ENCODE measurements at places on chromosomes 13 and 19.

DNA sequence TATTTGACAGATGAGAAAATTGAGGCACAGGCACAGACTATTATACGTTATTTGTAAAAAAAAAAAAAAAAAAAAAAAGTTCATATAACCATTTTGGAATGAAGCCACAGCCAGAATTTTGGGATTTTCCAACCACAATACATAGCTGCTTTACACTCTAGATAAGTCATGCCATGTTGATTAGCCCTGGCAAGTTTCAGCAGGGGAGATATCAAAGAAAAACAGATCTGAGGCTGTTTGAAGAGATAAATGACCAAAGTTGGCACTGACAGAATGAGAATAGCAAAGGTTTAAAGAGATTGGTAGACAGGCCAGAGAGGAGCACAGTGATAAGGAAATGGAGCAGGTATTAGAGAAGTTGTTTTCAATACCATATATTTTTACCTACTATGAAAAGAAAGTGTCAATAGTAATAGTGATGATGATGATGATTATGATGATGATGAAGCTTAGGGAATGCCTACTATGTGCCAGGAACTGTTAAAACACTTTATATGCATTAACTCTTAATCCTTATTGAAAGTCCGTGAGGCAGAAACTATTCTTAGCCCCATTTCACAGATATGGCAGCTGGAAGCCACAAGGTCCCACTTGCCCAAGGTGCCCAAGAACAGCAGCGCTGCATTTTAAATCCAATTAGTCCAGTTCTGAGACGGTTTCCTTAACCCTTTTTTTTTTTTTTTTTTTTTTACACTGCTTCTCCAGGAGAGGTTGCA is 105.5 kb downstream of the MBNL2 start:
- no peak for DNase-seq

DNA sequence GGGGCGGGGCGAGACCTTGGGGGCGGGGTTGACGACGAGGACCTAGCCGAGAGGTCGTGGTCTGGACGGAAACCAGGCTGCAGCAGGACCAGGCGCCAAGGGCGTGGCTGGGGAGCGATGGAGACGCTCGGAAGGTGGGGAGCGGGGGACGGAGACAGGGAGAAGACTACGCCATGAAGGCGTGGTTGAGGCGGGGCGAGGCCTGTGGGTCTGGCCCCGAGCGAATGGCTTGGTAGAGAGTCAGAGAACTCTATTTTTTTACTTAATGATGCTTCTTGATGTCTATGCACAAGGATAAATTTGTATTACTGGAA is 674 bp upstream of the FBXL12 start:
- peak; percentile 95 for DNase-seq

DNA sequence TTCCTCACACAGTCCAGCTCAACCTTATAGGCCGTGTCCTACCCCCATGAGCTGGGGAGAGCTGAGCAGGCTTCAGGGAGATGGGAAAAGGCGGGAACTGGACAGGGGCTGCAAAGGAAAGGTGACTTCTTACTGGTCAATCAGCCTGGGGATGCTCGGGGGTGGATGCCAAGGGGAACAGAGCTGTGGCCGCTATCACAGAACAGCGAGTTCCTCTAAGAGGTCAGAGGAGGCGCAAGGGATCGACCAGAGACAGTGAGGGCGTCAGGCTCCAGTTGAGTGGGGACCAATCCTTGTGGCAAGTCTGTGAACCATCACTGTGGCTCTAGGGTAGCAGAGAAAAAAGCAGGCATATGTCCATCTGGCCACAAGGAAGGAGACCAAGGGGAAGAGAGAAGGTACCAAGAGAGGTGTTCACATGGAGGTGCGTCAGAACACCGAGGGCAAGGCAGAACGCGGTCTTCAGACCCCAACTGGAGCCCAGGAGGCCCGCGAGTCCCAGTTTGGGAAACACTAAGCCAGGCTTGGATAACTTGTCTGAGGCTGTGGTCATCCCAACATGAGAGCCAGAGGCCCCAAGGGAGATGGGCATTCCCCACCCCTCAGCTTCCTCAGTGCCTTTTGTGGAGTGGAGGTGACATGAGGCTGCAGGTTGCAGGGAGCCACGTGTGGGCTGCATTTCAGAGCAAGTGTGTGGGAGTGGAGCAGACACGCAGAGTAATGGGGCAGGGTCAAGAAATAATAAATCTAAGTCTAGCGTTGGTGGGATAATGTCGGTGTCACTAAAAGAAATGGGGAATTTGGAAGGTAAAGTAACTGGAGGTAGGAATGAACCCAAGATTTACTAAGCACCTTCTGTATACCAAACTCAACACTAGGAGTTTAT is 3.9 kb downstream of the F10 start:
- DNase-seq: no peak

DNA sequence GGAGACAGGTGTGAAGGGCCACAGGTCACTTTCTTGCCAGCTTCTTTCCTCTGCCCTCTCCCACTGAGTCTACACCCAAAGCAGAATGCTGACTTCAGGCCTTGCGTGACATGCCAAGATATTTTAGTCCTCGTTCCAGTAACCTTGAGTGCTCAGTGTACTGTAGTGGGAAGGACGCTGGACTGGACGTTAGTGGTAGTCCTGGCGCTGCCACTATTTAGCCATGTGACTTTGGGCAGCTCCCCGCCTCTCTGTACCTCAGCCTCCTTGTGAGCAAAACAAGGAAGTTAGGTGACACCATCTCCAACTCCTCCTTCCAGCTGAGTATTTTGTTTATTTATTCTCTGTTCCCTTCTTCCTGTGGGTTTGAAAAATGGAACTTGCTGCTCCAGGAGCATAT is 86.1 kb downstream of the FRY start:
- DNase-seq: no peak

GRCh38 chr19:2819540-2820111 is at the start of gene ZNF554:
TSS of gene ZNF554 (plus strand) at chr19:2819868. CDS start at chr19:2820072, 204 bp downstream.
- peak; percentile 99 for DNase-seq

DNA sequence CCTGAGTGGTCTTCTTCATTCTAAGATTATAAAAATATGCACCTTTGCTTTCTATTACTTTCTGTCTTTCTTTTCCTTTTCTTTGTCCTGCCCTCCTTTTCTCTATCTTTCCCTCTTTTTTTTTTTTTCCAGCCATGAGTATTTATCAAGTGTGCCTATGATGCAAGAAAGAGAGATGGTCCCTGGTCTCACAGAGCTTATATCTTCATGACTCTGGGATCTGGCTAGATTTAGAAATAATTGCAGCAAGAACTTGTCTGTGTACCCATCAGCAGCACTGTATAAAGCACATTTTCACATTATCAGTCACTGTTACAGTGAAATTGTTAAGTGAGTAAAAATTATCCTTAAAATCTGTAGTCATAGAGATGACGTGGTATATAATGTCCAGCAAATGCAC is 31.6 kb upstream of the GAS6 start:
- DNase-seq: no peak

GRCh38 chr13:86108334-86108733 is 309.1 kb upstream of the SLITRK6 start:
- no peak for DNase-seq

- DNase-seq: no peak
Measured at GRCh38 chr13:50449465-50449864, 394.0 kb downstream of the DLEU7 start.

DNA sequence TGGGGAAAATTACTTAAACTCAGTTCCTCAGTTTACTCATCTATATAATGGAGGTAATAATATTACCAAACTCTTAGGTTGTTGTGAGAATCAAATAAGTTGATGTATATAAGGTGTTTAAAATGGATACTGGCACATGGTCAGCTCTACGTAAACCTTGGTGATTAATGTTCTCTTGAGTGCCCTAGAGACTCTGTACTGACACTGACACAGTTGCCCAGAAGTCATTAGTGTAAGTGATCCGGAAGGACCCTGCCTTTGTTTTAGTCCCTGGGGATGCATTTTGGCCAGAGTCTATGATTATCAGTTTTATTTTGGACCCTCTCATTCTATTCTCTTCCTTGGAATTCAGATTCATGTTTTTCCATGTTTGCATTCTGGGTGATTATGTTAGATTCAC is 31.9 kb downstream of the CHST8 start:
- no peak for DNase-seq

DNA sequence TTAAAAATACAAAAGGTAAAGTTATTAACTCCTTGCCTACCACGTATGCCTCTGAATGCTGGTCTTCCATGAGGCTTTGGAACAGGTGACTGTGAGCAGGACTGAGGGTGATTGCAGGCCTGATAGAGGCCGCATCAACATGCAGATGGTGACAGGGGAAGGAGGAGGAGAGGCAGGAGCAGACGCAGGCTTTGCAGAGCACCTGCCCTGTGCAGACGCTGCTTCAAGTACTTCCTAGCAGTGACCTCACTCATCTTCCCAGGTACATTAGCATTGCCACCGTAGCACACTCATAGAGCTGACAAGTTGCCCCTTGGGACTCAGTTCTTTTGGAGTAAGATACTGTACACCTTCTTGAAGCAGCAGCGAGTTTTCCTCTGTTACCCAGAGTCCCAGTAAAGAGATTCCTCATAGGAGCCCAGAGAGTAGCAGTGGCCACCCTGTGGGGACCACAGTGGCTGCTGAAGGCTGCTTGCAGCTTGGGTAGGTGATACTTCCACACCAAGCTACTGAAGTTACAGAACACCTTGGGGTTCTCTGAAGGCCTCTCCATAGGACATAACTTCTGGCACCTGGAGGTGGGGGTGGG is 56.0 kb downstream of the ZNF536 start:
- DNase-seq: no peak

DNA sequence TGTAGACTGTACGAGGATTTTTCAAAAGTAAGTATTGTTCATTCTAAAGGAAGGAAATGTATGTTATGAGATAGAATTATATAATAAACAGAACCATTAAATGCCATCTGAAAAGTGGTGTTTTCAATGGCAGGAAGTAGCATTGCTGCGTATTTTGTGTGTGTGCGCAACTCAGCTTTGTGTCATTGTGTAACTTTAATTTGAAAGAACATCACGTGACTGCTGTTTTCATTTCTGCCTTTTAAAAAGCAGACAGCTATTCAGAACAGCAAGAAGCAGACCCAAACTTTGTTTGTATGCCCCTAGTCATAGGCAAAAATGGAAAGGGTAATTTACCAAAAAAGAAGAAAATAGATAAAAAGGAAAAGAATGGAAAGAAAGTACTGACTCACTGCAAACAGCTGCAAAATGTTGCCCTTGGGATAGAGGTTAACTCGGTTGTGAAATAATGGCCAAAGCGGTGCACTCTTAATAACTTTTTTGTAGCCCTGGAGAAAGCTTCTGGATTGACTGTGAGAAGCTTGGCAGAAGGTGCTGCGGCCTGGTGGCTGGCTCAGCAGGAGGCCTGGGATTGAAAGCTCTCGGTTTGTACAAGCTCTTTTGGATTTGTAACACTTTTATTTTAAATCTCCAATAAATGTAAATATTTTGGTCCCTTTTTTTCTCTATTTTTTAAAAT is 97.3 kb downstream of the GGACT start:
- no peak for DNase-seq

- DNase-seq: no peak
Measured at GRCh38 chr13:32895296-32895695, 120.9 kb upstream of the KL start.

- no peak for DNase-seq
Measured at GRCh38 chr13:47521890-47522487, 479.1 kb downstream of the SUCLA2 start.

GRCh38 chr13:111046590-111047141 is 68.4 kb upstream of the ARHGEF7 start:
- no peak for DNase-seq

GRCh38 chr19:36108684-36109083 is 2.3 kb upstream of the OVOL3 start:
- no peak for DNase-seq

DNA sequence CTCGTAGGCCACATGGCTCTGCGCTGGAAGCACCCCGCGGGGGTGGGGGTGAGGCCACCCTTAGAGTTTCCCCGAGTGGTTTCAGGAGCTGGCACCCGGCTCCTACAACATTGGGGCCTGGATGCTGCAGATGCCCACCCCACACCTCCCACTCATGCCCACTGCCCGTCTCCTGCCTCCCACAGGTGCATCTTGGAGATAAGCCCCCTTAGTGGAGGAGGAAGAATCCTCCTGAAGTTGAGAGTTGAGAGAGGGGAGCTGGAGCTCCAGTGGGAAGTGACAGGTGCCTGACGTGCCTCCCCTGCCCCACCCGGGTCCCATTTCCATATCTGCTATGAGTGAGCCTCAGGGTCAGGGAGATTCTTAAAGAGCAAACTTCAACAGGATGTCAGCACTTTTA is 341.3 kb downstream of the TEX29 start:
- no peak for DNase-seq

GRCh38 chr13:102978168-102978567 is 88.0 kb downstream of the SLC10A2 start:
- DNase-seq: no peak

DNA sequence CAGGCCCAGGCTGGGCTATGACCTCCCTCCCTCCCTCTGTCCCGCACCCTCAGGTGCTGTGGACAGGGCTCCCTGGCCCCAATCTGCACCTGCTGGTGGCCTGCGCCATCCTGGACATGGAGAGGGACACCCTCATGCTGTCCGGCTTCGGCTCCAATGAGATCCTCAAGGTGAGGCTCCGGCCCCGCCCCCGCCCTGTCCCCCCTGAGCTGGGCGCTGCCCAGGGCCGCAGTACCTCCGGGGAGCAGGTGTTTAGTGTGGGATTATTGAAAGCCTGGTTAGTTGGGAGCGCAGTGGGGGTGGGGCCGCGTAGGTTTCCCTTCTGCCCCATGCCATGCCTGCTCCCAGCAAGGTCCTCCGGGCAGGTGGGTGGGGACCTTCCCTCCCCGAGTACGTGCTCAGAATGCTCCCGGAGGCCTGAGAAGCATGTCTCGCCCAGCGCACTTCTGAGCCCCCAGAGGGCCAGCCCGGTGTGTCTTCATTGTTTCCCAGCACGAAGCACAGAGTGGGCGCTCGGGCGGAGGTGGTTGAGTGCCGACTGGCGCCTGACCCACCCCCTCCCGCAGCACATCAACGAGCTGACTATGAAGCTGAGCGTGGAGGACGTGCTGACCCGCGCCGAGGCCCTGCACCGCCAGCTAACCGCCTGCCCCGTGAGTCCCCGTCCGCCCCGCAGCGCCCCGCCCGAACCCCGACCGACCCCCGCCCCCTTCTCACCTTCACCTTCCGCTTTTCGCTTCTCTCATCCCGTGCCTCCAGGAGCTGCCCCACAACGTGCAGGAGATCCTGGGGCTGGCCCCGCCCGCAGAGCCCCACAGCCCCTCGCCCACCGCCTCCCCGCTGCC is 8.8 kb downstream of the IL4I1 start:
- DNase-seq: no peak

GRCh38 chr13:114320065-114320464 is 5.8 kb downstream of the CHAMP1 start:
- DNase-seq: no peak
